Smooth muscle cell of the pulmonary artery (primary cell): ENCODE measurements at places on chromosomes 4 and X. TPM values are rescaled to one million over a fixed set of nuclear protein-coding genes. Genes with fewer than 3 reads are reported as not detected.

Gene IL1RAPL1
- total RNA-seq = 0.69 and 0.78 TPM in 2 replicates

Gene CXCL3
- 1.5 and 9.0 TPM in 2 replicates for total RNA-seq

Gene CT45A2
- not detected in 2 replicates for total RNA-seq

Gene TEX13C
- total RNA-seq = not detected in 2 replicates

Gene SPANXA1
- not detected in 2 replicates for total RNA-seq

Gene UCHL1
- total RNA-seq = 213 and 291 TPM in 2 replicates

Gene CCNA2
- total RNA-seq = 5.1 and 14.4 TPM in 2 replicates

Gene AMTN
- 0.13 TPM in 1 of 2 replicates, not detected in the other for total RNA-seq

Gene SPANXB1
- not detected in 2 replicates for total RNA-seq

Gene ZIC3
- total RNA-seq = not detected in 2 replicates

Gene CFI
- total RNA-seq = 1.6 and 13.7 TPM in 2 replicates

Gene CPLX1
- not detected in 2 replicates for total RNA-seq

Gene F8
- total RNA-seq = 4.0 and 4.8 TPM in 2 replicates

Gene ZMYM3
- 19.3 and 19.8 TPM in 2 replicates for total RNA-seq
